Activated T-cell treated with anti-CD3 and anti-CD28 coated beads, Interleukin-2, amount 50 U/mL, for 24 hours (primary cell): ENCODE measurements at places on chromosomes 11 and 22.
A peak's percentile ranks its signal among the peaks of the same experiment; 100 is the strongest.

- no peak for DNase-seq
Measured at GRCh38 chr11:78815831-78816230, 241.2 kb upstream of the NARS2 start.

GRCh38 chr11:12009617-12010321 is 1.3 kb upstream of the DKK3 start:
- DNase-seq, result no peak

- no peak for DNase-seq
Measured at GRCh38 chr11:27651711-27652110, 48.5 kb downstream of the BDNF start.

GRCh38 chr22:39306456-39307361 is 12.7 kb downstream of the RPL3 start:
- peak; percentile 68 for DNase-seq

DNA sequence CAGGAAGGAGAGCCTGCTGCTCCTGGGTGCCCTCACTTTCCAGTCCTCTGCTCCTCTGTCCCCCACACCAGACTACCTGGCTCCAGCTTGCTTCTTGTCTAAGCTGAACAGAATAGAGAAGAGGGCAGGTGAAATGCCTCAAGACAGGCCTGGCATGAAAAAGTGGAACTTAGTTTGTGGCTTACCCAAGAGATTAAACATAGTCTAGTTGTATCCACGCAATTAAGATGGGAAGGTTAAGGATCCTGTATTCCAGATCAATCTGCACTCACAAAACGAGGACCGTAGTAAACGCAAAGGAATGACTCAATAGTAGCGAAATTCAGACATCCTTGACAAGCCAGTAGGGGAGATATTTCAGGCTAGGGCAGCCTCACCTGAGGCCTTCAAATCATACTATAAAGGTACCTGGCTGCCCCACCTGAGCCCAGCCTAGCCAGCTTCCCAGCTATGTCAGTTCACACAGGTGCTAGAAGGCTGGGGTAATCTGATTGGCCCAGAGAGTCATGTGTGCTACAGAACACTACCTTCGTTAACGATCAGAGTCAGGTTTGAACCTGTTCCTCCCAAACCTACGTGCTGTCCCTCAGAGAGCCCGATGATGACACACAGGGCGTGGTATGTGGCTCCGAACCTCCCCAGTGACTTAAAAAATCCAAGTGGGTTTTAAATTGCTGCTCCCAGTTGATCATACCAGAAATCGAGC is 46.5 kb downstream of the AHNAK start:
- no peak for DNase-seq

- DNase-seq, result no peak
Measured at GRCh38 chr11:47784785-47785381, 17.7 kb upstream of the FNBP4 start.

- no peak for DNase-seq
Measured at GRCh38 chr22:44848791-44849420, 96.5 kb downstream of the ARHGAP8 start.

- DNase-seq, result no peak
Measured at GRCh38 chr11:104663190-104664140, 234.8 kb downstream of the CASP12 start.

DNA sequence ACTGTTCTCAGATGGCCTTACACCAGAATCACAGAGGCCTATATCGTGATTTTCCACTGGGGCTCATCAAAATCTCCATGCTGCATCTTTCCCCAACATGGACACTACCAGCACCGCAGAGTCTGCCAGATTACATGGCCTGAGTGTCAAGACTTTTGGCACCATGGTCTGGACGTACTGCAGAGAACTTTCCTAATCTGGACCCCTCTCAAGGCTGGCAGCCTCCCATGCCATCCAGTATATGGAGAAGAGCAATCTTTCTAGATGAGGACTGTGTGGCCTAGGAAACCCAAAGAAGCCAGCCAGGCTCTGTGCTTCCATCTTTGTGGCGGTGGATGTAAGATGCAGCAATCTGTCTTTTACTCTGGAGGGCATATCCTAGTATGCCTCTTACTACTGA is 139.2 kb downstream of the ADAMTS15 start:
- no peak for DNase-seq

GRCh38 chr11:20963596-20963995 is 294.2 kb downstream of the NELL1 start:
- DNase-seq, result no peak

GRCh38 chr11:3879216-3879966 is 23.9 kb downstream of the STIM1 start:
- DNase-seq, result no peak

DNA sequence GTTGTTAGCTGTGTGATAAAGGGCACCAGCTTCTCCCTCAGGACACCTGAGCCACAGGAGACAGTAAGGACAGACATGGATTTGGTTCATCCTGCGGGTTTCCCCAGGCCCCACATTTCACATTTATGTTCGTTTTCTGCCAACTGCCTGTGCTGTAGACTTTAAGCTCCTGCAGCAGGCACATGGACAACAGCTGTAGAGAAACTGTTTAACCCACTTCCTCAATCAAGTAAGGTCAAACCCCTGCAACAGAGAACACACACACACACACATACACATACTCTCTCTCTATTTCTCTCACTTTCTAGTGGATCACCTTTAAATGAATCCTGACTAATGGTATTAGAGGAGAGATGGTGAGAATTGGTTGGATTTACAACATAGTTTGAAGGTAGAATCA is 90.7 kb downstream of the C11orf87 start:
- no peak for DNase-seq

DNA sequence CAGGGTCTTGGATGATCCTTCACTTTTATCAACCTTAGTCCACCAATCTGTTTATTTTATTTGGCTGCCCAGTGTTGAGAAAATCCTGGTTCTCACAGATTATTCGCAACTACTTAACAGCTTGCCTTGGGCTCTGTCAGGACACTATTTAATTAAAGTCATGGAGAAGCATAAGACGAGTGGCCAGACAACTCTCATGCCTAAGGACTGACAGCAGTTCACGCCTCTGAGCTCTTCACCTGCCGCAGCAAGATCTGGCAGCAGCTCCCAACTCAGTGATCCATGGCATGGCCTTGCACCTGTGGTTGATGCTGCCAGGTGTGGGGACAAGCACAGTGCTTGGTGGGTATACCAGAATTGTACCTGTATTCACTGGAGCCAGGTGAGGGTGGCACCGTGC is 37.8 kb downstream of the HIRA start:
- DNase-seq, result no peak

- DNase-seq, result no peak
Measured at GRCh38 chr22:38348751-38349496, 31.7 kb upstream of the CSNK1E start.

- DNase-seq, result no peak
Measured at GRCh38 chr11:64996710-64997380, at the start of gene BATF2. Gene BATF2, minus strand, starts transcription at chr11:64996971. Its CDS starts 57 bp downstream, at chr11:64996914.

GRCh38 chr11:15584158-15584557 is 469.4 kb downstream of the INSC start:
- no peak for DNase-seq

DNA sequence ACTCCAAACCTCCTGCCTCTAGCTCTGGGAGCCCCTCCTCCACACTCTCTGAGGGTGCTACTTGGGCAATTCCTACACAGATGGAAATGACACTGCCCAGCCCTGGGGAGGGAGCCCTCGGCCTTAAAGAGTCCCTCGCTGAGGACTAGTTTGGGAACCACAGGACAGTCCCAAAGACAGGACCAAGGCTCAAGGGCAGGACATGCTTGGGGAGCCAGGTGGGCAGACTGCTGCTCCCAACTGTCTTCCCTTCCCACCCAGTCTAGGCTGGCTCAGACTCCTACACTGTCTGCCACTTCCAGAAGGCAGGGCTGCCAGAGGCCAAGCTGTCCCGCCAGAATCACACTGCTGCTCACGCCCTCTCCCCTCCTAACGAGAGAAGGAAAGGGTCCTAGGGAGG is 9.8 kb downstream of the ARRB1 start:
- no peak for DNase-seq

GRCh38 chr22:42461511-42461910 is 29.3 kb upstream of the NFAM1 start:
- DNase-seq, result no peak

DNA sequence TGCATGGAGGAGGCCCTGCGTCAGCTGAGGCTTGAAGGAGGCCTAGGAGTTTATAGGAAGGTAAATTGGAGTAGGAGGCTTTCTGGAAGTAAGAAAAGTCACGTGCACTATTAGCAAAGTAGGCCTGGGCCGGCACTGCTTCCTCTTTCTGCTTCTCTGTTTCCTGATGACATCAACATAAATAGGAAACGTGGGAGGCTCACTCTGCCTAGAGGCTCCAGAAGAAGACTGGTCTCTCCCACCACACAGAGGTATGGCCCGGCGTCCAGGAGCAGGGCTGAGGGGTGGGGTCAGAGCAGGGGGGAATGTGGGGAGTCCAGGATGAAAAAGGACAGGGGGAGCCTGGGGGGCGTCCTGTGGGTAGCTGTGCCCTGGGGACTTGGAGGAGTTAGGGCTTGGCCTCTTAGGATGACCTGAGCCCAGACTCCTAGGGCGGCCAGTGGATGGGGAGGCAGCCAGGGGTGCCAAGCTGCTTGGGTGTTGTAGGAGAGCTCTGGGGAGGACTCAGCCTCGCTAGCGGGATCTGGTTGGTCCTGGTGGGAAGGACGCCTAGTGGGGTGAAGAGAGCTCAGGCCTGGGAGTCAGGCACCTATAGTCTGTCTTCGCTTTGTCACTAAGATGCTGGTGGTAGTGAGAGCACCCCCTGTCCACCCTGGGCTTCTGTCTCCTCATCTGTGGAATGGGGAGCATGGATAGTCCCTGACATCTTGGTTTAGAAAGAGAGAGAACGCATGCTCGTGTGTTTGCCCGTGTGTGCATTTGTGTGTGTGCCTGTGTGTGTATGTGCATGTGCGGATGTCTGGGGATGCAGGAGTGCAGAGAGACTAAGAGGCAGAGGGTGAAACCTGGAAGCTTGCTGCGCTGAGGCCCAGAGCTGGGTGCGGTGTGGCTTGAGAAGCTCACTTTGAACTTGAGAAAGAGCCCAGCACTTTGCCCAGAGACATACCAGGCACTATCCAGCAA is at the start of gene CSF2RB:
TSS of gene CSF2RB (plus strand) at position 202 of the 963 bp plus-strand sequence. CDS start 8,580 bp downstream, outside the sequence.
- DNase-seq, result no peak

DNA sequence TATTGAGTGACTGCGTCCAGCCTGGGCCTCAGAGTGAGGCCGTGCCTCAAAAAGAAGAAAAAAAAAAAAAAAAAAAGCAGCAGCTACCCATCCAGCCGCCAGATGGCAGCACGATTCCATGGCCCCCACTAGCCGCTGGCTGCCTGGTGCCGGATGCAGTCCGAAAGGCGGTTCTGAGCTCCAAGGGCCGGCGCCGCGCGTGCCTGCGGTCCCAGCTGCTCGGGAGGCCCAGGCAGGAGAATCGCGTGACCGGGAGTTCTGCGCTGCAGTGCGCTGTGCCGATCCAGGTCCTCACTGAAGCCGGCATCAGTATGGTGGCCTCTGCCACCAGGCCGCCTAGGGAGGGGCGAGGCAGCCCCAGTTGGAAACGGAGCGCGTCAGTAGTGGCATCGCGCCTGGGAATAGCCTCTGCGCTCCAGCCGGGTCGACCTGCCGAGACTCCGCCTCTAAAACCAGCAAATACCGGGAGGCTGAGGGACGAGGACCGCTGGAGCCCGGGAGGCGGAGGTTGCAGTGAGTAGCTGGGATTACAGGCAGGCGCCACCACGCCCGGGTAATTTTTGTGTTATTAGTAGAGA is 19.3 kb downstream of the SCARF2 start:
- DNase-seq, result peak; percentile 83

DNA sequence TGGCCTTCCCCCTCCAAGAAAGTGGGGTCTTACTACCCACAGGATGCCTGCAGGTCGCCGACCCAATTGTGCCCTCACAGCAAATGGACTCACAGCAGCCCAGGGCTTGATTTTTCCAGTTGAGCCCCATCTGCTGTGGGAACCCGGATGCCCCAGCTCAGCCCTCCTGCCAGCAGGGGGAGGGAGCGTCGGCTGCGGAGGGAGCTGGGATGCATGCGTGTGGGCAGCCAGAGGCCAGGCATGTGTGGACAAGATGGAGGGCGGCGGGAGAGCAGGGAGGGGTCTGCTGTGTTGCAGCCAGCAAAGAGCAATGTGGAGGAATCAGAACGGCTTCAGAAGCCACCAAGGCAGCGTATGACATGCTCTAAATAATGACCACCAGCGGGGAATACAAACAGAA is 41.0 kb upstream of the EIF3D start:
- no peak for DNase-seq

DNA sequence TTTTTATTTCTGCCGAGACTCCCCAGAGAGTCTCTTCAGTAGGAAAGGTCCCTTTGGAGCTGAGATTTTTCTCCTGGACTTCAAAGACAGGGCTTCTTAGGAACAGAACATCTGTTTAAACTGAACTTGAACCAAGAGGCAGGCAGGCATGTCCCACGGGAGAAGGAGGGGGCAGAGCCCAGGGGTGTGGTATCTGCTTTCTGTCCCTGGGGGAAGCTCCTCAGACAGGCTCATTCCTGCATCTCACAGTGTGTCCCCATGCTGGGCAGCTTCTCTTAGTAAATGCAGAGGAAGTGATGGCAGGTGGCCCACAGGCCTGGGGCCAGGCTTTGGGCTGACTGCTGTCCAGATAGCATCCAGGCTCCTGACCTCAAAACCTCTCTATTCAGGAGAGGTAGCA is 47.3 kb downstream of the TSPAN18 start:
- DNase-seq, result peak; percentile 23

GRCh38 chr11:87859636-87860035 is 315.6 kb downstream of the RAB38 start:
- no peak for DNase-seq

GRCh38 chr22:44941207-44941606 is 68.6 kb downstream of the PHF21B start:
- DNase-seq, result no peak

- DNase-seq, result no peak
Measured at GRCh38 chr22:29786031-29786430, 18.9 kb downstream of the UQCR10 start.

DNA sequence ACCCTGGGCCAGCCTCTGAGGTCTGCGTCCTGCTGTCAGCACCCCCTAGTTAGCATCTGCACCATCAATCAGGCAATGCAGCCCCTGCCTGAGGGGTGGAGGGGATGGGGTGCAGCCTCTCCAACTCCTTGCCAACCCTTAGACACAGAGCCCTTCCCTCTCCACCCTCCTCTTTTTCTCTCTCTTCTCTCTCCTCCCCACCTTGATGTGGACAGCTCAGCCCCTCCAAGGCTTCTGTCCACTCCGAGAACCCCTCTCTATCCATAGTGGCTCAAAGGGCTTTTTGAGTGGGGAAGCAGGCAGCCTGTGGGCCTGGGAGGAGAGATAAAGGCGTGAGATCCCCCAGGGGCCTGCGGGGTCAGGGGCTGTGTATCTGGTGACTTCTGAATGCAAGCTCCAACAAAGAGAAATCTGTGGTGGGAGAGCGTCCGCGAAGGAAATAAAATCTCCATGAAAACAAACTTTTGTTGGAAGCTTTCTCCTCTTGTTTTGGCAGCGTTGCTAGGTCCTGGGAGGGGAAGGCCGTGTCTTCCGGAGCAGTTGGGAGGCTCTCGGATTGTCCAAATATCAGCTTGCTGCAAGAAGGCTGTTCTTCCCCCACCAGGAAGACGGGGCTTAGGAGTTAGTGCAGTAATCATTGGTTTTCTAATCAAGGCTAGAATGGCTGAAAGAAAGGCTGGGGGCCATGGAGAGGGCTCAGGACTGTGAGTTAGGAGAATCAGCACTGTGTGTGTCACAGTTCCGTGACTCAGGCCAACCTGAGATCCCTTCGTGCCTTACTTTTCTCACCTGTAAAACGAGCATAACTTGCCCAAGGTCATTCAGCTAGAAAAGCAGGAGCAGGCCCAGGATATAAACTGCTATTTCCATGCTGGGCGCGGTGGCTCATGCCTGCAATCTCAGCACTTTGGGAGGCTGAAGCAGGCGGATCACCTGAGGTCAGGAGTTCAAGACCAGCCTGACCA is 50.3 kb downstream of the PKNOX2 start:
- DNase-seq, result no peak
